ENCODE measurements at places on chromosomes 16 and 17. TPM values are rescaled to one million over a fixed set of nuclear protein-coding genes. Genes with fewer than 3 reads are reported as not detected.

- DNase-seq = no peak
Measured at GRCh38 chr16:19715566-19715965, 2.5 kb downstream of the KNOP1 start.

DNA sequence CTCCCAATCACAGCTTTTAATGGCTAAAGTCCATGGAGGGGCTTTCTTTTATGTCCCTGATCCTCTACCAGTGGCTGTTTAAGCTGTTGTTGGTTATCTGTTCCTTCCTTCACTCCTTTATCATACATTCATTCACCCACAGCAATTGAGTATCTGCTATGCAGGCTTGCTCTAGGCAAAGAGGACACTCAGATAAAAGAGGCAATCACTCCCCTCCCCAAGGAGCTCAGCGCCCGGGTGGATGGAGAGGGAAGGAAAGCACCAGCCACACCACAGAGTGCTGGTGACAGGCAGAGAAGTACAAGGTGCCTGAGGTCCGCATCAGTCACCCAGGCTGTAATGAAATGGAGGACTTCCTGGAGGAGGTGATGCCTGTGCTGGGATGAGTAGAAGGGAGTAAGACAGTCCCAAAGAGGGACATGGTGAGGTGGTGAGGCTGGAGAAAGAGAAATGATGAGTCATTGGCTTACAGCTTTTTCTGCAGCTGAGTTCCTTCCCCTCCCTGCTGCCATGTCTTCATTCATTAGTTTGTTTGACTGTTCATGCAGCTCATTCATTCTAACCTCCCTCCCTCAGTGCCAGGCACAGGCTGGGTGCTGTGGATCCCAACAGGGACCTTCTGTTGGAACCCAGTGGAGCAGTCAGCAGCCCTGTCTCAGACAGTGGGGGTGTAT is 12.8 kb upstream of the NGFR start:
- no peak for DNase-seq

DNA sequence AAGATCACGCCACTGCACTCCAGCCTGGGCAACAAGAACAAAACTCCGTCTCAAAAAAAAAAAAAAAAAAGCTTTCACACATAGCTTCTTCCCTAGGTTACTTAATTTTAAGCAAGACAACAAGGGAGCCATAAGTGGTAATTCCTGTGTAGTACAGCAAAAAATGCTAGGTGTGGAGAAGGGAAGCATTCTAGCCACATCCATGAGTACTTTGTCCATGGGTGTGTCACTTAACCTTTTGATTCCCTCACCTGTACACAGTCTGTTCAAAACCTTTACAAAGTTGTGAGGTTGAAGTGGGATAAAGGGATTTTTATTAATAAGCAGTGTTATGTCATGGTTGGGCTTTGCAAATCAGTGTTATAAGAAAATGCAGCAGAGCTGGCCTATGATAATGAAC is 4.5 kb downstream of the NME2 start:
- DNase-seq = no peak

- no peak for DNase-seq
Measured at GRCh38 chr17:55402374-55402773, 19.3 kb downstream of the MMD start.

The SSTR5 gene
- polyA plus RNA-seq = 0.13 TPM

The CCL8 gene
- polyA plus RNA-seq = not detected
